ENCODE measurements at places on chromosomes 7 and 10.

GRCh38 chr10:69728335-69728870 lies 73.3 kb upstream of the COL13A1 start:
- DNase-seq = no peak

DNA sequence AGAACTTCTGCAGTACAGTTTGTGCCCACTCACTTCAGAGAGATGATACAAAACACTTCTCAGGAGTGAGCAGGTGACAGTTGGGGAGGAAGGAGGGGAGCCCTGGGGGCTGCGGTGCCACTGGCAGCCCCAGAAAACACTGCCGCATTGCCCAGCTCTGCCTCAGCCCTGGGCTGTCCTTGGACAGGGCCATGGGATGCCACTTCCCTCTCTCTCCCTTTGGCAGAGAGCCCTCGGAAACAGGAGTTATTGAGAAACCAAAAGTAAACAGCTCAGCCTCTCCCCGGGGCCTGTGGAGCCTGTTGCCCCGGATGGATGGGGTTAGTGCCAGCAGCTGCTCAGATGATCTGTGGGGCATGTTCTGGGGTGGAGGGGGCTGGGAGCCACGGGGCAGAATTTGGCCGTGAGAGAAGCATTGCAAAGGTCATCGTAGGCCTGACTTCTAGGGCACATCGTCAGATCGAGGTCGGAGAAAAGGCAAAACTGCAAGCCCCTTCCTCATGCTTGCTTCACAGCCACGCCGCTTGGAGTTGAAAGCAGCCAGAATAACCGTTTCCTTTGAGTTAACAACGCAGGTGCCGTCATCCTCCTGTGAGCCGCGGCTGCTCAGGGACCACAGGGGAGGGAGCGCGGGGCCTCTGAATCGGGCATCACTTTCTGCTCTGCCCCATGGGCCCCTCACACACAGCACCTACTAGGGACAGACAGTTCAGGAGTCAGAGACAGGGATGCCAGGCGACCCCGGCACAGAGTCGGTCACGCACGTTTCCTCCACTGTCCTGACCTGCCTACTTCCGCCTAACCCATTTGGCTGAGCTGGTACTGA lies 256.4 kb downstream of the CAMK1D start:
- DNase-seq = no peak

GRCh38 chr7:27046854-27047549 lies 48.8 kb downstream of the HOXA1 start:
- no peak for DNase-seq

DNA sequence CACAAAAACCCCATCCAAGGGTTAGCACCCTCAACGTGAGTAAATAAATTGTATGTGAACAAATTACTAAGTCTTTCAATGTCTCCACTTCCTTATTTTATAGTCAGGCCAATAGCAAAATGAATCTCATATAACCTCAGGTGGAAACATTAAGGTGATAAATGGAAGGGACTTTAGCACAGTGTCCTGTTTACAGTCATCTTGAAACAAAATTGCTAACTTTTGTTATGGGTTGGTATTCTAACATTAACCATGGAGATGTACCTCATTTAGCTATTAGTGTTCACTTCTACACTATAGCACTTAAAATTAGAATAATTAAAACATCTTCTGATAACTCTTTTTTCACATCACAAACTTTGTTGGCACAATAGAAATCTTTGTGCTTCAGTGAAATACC lies 255.8 kb upstream of the CNTNAP2 start:
- no peak for DNase-seq

GRCh38 chr10:55283031-55283430 lies 482.0 kb upstream of the PCDH15 start:
- no peak for DNase-seq

DNA sequence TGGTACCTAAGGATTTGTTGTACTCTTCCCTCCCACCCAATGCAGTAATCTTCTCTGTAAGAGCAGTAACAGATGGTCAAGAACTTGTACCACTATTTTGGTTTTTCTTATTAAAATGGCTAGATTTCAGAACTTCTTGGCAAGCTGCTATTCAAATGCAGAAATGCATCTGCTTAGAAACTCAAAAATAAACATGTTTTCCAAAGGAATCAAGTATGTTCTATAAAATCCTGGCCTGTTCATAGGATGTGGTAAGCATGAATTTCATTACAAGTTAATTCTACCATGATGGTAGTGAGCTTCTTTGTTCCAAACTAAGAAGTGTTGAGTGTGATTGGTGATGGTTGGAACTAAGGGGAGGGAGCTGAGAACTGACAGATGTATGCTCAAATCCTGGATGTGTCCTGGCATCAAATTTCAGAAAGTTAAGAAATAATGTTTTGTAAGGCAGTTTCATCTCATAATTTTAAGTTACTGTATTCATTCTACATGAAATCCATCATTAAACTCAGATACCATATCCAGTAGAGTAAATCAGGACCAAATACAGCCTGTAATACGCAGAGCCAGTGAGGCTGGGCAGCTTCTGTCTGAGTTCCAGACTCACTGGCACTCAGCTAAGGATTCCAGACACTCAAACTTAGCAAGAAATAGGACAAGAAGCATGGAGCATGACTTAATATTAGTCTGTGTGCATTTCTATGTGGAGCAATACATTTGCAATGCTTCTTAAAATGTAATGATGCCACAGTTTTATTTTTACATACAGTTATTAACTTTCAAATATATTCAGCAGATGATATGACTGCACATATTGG lies 119.6 kb downstream of the TES start:
- DNase-seq = no peak

- DNase-seq = no peak
These were observed 3.7 kb upstream of the CDHR1 start for GRCh38 chr10:84190621-84191020.

- DNase-seq = no peak
These were observed 238.1 kb downstream of the RELN start for GRCh38 chr7:103751311-103751880.

- DNase-seq = no peak
These were observed 70.3 kb upstream of the GSDME start for GRCh38 chr7:24827589-24827988.

DNA sequence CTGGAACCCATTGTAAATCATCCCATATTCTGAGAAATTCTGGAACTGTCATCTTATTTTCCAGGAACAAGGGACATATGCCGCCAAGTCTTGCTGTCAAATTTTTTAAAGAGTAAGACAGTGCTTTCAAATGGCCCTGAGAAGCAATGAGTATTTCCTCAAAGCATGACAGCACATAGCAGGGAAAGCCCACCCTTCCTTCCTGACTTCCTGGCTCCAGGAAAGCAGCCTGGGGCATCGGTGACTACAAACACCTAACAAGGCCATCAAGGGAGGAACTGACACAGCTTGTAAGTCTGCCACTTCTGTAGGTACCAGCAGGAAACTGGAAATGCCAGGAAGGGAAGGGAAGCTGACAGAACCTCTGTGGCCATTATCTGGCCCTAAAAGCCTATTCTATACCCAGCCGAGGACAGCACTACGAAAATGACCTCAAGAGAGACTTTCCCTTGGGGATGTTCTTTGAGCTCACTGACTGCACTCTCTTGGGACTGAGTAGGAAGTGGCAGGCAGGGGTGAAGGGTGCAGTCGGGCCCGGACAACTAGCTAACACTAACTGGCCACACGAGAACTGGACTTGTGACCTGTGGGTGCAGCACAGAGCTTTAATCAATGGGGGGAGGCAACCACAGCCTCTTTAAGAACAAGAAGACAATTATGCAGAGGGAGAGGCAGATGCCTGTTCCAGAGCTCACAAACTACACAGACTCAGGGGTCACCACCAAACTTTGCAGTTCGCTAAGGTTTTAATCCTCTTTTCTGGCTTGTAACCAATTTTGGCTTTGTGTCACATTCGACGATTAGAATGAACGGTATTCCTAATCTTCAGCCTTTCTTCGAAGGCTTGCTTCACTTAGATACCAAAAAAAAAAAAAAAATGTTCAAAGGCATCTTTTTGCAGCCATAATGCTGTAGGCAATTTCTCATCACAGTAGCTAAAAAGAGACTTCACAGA lies 52.0 kb downstream of the GRB10 start:
- DNase-seq = no peak

DNA sequence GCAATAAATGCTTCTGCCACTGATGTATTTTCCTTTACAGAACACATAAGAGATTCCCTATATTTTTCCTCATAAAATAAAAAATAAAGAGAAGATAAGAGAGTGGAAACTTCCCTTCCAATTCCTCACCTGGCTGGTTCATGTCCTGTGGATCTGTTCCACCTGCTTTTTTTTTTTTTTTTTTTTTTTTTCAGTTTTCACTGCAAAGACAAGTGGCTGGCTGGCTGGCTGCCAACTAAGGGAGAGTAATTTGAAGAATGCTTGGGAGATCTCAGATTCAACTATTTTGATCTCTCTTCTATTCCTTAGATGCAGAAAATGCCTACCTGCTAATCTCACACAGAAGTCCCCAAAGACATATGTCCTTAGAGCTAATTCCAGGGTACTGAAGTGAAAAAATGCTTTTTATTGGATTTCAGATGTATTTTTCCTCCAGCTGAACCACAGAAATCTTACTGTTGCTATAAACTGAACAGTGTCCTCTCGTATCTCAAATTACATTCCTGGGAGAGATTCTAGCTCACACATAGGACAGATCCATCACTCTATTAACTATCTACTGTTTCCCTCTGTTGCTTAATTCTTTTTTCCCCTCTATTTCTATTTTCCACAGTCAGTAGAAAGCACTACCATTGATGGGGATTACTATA lies 120.8 kb downstream of the NRCAM start:
- no peak for DNase-seq

DNA sequence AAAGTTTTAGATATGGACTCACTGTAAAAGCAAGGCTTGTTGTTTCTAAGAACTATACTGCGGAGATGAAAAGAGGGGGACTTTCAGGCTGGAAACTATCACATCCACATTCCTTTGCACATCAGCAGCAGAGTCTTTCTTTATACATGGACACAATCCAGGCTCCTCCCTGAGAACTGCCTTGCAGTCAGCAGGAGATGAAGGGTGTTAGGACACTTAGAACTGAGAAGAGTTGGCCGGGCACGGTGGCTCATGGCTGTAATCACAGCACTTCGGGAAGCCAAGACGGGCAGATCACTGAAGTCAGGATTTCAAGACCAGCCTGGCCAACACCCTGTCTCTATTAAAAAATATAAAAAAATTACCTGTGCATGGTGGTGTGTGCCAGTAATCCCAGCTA lies 9.7 kb upstream of the GARS1 start:
- no peak for DNase-seq

- no peak for DNase-seq
These were observed 786.0 kb downstream of the NRG3 start for GRCh38 chr10:82660986-82661385.

DNA sequence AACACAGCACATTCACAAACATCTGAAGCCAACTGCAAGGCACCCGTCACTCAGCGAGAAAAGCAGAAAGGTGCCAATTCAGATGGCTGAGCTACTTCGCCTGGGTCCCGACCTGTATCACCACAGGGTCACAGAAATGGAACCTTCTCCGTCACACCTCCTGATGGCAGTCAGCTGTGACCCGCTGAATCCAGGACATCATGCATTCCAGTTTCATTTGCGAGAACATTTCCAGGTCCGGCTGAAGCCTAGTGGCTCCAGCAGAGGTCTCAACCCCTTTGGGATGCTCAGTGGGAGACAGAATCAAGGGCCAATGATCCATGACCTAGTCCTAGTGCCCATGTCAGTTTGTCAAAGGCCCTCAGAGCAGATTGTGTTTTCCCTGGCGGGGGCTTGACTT lies 193.6 kb upstream of the KLF14 start:
- DNase-seq = no peak

DNA sequence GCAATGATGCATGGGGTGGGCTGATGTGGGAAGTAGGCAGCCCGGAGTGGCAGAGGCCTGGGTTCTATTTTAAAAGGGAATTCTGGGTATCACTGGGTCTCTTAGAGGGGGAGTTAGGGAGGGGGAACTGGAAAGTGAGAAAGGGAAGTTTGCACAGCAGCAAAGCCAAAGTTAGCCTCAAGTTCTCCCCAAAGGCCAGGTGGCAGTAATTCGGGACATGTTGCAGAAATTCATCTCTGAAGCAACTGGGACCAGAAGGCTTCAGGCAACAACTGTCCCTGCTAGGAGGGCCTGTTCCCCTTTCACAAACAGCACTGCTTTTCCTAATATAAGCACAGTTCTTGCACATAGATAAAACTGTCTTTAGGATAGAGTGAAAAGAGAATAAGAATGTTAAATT lies 67.4 kb downstream of the NOD1 start:
- DNase-seq = no peak

DNA sequence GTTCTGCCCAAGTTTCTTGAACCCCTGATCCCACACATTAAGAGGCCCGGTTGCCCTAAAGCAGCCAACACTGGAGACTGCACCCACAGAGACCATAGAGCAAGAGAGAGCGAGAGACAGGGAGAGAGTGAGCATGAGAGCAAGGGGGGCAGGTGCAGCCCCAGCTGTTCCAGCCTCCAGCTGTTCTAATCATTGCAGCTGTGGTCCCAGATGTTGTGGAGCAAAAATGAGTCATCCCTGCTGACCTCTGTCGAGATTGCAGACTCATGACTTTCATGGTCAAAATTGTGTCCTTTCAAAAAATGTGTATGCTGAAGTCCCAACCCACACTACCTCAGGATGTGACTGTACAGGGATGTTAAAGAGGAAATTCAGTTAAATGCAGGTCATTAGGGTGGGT lies 143.9 kb upstream of the FRMD4A start:
- DNase-seq = no peak

- no peak for DNase-seq
These were observed 119.5 kb downstream of the RNF216 start for GRCh38 chr7:5661942-5662341.

GRCh38 chr7:136677471-136678365 lies 190.7 kb upstream of the CHRM2 start:
- DNase-seq = no peak

DNA sequence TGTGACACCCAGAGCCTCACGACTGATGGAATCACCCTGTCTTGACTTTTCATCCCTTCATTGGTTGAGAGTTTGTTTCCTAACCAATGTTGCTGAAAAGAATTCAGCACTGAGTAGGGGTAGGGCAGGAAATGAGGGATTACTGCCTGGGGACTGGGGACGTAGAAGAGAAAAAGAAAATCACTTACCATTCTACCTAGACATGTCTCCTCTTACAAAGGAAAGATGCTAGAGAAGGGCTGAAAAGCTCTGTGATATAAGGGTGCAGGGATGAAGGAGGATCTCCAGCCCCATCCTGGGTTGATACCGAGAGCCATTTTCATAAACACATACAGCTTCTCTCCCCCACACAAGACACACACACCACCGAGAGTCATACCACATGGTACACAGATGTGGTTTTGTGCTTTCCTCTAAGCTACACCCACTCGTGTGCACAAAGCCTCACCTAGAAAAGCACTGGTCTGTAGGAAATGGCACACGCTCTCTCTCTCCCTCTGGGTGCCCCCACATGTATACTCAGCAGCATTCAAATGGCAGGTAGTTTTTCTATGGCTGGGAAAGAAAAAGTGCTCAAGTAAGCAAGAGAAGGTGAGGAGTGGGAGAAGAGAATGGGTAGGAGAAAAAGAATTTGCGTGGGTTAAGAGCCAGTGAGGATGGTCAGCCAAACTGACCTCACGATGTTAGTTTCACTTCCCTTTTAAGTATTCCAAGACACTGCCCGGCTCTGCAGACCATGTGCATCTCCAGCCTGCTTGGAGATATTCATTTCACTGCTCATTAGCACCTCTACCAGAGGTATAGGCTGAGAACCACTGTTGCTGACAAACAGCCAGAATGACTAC lies 85.8 kb downstream of the CALD1 start:
- no peak for DNase-seq

GRCh38 chr10:43712821-43713584 lies 64.3 kb upstream of the ZNF32 start:
- no peak for DNase-seq

- no peak for DNase-seq
These were observed 446.1 kb downstream of the GRM8 start for GRCh38 chr7:126806614-126807013.
